ENCODE measurements at places on chromosomes 12 and 14.

GRCh38 chr12:132205271-132206045, 61.2 kb downstream of the NOC4L start:
- no peak for DNase-seq

GRCh38 chr12:41656454-41656853, 468.3 kb downstream of the PDZRN4 start:
- no peak for DNase-seq

DNA sequence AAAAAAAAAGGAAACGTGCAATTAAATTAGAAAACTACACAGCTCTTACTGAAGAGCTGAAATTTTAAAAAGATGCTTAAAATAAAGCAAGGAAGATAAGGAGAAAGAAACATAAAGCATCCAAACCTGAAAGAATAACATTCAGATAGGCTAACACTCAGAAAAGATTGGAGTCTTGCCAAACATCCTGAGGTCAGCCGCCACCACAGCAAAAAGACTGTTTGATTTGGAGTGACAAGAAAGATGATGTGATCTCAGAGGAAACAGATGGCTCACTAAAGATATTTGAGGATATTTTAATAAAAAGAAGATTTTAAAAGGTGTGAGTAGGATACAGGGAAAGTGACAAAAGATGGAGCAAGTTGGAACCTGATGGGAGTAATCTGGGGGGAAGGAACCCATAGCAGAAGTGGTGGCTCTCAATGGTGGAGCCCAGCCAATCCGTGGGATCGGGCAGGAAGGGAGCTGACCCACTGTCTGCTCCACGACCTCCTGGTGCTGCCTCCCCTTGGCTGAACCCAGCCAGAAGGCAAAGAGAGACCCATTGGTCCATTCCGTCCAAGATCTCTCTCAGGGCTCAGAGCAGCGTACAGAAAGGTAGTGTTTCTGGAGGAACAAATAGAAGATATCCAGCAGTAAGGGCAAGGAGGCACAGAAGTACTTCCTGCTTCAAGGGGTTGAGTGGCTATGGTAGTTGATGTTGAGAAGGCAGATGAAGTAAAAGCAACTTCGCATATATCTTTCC, 469.6 kb downstream of the RGS6 start:
- DNase-seq, result no peak

DNA sequence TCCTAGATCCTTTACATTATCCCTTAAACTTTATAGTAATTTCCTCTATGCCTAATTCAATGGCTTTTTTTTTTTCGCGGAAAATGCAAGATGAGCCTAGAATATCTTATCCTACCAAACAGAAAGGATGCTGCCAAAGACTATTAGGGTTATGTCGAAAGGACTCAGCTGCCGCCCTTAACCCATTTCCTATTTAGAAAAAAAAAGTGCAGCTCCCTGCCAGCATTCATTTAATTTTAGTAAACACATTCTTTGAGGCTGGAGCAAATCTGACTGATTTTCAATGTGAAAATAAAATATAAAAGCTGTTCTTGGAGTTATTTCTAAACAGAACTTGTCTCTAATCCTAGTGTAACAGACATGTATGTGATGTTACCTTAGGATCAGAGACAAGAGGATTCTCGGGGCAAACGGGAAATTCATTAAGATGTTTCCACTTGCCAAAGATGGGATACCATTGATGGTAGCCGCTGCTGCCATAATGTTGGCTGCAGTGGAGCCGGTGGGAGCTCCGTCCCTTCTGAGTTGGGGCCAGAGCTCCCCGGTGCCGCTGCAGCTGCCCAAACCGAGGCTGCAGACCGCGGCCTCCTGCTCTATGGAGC, 8.2 kb upstream of the A2M start:
- DNase-seq, result no peak

GRCh38 chr14:105839425-105840265, 313.3 kb downstream of the TMEM121 start:
- DNase-seq, result no peak

DNA sequence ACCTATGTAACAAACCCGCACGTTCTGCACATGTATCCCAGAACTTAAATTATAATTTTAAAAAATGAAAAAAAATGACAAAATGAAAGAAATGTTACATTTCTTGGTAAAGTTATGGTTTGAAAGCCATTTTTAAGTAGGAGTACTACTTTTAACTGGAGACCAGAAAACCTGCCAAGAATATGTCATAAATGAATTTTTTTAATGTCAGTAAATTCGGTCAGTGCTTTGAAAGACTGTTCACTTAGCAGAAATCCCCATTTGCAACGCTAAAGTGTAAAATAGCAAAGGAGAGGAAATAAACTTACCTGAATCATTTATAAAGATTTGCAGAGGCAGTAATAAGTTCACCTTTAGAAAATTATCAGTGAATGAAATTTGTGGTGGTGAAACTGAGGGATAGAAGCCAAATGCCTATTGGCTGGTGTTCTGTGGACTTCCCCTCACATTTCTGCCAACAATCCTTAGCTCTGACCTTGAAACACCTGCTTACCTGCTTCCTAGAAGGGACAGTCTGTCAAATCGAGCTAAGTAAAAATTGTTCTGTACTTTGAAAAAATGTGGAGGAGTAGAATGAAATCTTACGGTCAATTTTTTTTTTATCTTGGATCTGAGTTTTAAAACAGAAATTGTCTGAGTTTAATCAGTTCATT, 714.2 kb downstream of the SLC6A15 start:
- no peak for DNase-seq

GRCh38 chr14:54253195-54253947, 143.4 kb upstream of the CDKN3 start:
- peak; percentile 72 for DNase-seq

GRCh38 chr14:74649673-74650072, 37.6 kb upstream of the LTBP2 start:
- DNase-seq, result no peak

DNA sequence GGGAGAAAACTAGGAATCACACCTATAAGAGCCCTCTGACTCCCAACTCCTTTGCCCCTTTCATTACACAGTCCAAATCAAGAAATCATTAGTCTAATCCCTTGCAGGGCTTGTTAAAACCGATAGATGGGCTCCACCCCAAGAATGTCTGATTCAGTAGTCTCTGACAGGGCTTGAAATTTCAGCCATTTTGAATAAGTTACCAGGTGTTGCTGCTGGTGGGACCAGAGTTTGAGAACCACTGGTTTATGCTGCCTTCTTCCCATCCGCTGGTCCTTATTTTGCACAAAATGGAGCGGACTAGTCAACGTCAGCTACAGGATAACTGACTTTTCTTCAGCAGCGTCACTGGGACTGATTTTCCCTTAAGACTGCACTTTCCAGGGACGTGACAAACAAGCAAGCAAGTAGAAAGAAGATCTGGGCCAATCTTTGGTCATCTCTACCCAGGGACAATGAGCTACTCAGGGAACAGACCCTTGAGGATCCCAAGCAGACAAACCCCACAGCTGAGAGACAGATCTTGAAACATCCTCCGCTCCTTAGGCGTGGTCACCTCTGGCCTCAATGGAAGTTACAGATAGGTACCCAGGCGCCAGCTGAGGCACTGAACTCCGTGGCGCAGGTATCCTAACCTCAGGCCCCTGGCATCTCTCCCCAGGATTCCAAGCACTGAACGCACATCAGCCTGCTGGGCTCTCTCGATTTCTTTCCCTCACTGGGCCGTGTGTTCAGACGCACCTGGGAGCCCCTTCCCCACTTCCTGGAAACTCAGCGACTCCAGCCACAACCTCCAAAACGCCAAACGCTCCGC, 900 bp downstream of the KCTD10 start:
- peak; percentile 13 for DNase-seq

DNA sequence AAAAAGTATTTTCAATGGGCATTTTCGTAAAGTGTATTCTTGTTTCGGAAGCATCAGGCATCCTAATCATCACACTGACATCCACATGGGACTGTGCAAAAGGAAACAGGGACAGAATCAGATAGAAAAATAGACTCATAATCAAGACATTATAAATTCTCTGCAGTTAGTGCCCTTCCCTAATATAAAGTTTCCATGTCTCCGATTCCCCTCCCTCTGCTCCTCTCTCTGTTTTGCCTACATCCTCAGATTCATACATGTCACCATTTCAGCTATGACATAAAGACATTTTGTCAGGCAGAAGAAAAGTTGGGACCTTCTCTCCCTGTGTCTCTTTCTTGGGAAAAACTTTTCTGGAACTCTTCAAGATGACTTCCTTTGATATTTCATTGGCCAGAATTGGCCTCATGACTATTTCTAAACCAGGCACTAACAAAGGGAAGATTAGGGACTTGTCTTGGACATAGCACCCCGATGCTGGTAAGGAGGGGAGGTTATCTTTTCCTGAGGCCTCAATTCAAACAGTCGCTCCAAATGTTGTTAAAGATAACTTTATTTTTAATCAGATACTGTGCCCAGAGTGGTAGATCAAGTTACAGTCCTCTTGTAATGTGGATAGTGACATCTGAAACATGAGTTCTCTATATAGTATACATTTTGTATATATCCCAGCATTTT, 212.1 kb upstream of the BTG1 start:
- peak; percentile 9 for DNase-seq

DNA sequence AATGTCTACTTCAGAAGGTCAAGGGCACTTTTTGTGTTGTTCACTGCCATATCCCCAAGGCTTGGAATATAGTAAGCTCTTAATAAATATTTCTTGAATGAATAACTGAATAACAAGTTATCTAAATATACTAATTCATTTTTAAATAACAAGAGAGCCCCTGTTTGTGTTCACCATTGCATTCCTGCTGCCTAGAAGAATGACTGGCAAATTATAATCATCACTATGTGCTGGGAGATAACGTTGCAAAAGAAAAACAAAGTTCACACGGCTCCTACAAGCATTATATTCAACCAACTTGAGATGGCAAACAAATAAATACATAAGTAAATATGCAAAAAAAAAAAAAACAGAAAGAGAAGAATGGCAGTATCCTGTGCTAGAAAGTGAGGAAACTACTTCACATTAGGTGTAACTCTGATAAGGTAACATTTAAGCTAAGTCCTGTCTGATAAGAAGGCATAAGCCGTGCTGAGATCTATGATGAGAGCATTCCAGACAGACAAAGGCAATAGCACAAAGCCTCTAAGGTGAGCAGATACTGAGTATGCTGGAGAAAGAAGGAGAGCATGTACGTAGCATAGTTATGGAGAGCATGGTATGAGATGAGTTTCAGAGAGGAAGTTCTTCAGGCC, 9.2 kb upstream of the TSPAN8 start:
- DNase-seq, result peak; percentile 67

GRCh38 chr12:95429172-95429510, 44.8 kb upstream of the METAP2 start:
- DNase-seq, result no peak

DNA sequence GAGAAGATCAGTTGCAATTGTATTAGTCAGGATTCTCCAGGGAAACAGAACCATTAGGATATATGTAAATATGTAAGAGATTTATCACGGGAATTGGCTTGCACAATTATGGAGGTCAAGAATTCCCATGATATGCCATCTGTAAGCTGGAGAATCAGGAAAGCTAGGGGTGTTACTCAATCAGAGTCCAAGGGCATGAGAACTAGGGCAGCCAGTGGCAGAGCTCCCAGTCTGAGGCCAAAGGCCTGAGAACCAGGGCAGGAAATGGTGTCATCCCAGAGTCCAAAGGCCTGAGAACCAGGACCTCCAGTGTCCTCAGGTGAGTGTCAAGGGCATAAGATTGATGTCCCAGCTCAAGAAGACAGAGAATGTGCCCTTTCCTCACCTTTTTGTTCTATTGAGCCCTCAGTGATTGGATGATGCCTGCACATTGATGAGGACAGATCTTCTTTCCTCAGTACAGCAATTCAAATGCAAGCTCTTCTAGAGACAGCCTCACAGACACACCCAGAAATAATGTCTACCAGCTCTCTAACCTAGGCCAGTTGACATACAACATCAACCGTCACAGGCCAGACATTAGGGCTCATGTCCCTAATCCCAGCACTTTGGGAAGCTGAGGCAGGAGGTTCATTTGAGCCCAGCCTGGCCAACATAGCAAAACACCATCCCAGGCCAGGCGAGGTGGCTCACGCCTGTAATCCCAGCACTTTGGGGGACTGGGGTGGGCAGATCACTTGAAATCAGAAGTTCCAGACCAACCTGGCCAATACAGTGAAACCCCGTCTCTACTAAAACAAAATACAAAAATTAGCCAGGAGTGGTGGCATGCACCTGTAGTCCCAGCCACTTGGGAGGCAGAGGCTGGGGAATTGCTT, 34.9 kb upstream of the ZNF740 start:
- no peak for DNase-seq

DNA sequence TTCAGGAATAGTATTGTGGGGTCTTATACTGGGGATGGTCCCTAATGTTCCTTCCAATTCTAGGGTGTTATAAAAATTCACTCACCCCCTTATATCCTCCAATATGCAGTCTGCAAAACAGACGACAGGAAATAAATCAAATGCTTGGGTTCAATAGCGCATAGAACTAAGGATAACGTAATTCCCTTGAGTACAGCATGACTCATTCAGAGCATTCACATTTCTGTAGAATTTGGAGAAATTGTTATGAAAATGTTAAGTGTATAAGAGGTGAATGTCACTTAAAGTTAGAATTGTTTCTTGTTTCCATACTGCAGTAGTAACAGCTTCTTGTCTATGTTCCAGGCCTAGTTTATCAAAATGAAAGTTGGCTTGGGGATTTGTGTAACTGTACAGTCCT, 271.4 kb downstream of the RPS29 start:
- DNase-seq, result no peak

DNA sequence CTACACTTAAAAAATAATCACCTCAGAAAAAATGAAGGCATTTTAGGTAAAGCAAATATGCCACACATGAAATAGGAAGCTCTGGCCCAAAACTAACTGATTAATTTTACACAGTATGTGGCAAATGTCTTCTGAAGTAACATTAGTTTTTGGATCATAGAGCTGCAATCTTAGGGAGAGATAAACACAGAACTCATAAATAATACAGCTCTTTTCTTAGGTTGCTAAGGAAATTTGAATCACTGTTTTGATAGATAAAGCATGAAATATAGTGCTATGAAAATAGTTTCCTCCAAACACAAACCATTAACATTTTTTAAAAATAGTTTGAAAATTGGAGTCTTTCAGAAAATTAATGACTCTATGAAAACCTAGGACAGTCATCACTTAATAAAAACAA, 15.0 kb downstream of the RASSF9 start:
- no peak for DNase-seq

GRCh38 chr12:106086696-106087095, 52.1 kb downstream of the NUAK1 start:
- DNase-seq, result no peak

DNA sequence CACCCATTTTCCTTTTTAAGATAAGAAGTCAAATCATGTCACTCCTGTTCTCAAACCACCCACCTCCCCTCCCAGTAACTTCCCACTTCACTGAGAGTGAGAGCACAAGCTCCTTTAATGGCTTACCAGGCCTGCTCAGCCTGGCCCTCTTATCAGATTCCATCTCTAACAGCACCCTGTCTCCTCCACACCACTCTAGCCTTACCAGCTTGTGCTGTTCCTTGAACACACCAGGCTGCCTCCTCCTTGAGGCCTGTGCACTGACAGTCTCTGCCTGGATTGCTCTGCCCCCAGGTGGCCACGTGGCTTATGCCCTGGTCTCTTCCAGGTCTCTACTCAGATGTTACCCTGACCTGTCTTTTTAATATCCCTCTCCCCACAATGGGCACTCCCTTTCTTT, 40.1 kb upstream of the EVL start:
- DNase-seq, result peak; percentile 89

Measured in mesendoderm (in vitro differentiated cells).